ENCODE measurements at places on chromosomes 12 and 14.

GRCh38 chr12:98738002-98738401 lies 92.9 kb downstream of the APAF1 start:
- DNase-seq = no peak

DNA sequence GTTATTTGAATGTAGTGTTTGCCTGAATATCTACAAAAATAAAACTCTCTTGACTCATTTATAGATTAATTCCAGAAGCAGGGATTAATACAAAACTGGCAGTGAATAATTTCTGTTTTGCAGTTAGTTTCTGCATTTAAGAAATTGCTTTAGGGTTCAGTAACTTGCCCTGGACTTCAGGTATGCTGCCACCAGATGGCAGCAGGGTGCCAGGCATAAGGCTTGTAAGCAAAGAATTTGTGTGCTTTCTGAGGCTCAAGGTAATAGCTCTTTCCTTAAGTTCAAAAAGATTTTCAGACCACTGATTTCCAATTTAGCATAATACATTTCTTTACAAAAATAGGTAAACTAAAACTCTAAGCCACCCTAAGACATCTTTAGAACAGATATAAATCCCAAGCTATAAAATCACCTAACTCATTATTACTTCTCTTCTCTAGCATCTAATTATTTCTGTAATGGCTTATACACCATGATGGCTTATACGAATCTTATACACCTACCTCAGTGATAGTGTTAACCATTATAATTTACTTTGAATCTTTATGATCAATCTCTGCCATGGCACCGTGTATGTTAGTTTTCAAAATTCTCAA lies 398.3 kb downstream of the APAF1 start:
- DNase-seq = peak; percentile 55

GRCh38 chr14:89740241-89740640 lies 214.3 kb downstream of the EFCAB11 start:
- DNase-seq = no peak

DNA sequence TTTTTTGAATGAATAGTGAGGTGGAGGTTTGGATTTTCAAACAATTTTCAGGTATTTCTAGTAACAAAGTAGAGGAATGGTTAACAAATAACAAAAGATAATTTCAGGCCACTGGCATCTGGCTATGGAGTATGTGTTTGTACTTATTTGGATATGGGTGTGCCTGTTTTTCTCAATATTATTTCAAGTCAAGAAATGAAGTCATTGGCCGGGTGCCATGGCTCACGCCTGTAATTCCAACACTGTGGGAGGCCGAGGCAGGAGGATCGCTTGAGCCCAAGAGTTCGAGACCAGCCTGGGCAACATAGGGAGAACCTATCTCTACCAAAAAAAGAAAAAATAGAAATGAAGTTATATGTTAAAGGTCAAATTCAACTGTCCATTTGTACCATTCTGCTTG lies 13.9 kb downstream of the SLC35E3 start:
- DNase-seq = no peak

DNA sequence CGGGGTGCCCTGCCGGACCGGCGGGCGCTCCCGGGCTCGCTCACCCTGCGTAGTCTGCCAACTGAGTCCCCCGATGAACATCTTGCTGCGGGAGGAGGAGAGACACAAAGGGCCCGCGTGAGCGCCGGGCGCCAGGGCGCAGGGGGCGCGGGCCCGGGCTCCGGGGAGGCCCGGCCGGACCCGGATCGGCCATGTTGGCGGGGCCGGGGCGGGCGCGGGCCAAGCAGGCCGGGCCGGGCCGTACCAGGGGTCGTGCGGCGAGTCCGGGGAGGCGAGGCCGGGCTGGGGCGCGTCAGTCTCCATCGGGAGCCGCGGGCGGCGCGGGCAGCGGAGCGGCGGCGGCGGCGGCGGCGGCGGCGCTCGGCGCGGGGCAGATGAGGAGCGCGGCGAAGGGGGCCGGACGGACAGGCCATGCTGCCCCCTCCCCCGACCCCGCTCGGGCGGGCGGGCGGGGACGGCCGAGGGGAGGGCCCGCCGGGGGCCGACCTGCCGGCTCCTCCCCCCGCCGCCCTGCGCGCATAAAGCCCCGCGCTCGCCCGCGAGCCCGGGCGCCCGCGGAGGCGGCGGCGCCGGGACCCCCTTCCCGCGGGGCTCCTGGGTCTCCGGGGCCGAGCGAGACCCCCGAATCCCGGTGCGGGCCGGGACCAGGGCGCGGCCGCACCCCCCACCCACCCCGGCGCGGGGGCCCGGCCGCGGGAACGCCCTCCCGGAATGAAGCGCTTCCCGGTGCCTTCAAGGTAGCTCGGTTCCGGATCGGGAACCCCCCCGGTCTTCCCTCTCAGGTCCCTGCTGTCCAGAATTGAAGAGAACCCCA lies at the start of gene MSI1:
Gene MSI1 (minus strand): TSS at position 376 of the 814 bp plus-strand sequence. CDS start 73 bp downstream, at position 303.
- no peak for DNase-seq

DNA sequence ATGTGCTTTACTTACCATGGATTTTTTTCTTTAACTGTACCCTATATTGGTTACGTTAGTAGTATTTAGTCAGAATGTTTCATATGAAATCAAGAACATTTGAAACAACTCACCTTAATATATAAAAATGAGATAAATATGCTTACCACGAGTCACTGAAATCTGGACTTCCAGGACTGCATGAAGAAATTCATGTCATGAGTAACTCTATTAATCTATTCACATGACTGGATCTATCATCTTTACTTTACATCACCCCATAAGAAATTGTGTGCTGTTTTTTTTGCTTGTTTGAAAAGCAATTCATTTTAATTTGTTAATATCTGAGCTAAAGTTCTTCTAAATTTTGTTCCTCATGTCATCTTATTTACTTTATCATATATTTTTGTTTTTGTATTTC lies 5.2 kb downstream of the EPYC start:
- DNase-seq = no peak

- no peak for DNase-seq
These were observed 50.0 kb downstream of the GPHB5 start for GRCh38 chr14:63268771-63269170.

- no peak for DNase-seq
These were observed 63.9 kb downstream of the TGFB3 start for GRCh38 chr14:75917946-75918335.

GRCh38 chr12:8045952-8046944 lies 13.7 kb downstream of the FOXJ2 start:
- DNase-seq = peak; percentile 80

- no peak for DNase-seq
These were observed 23.1 kb downstream of the TMED10 start for GRCh38 chr14:75153295-75153694.

GRCh38 chr12:41981758-41982157 lies 162.9 kb downstream of the GXYLT1 start:
- DNase-seq = no peak

DNA sequence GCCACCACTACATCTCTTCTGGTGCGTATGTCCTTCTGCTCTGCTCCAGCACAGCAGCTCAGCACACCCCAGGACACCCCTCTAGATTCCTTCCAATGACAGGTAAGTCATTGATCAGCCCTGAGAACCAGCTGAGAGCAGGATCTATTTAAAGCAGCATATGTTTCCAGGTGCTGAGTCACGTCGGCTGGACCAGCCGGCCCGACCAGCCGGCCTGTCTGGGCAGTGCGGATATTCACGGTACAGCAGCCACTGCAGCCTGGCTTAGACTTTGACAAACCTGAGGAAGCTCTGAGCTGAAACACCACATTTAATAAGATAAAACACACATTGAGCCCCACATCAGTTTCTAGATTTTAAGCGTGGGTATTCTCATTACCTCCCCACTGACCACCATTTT lies 31.8 kb upstream of the RPH3A start:
- no peak for DNase-seq

DNA sequence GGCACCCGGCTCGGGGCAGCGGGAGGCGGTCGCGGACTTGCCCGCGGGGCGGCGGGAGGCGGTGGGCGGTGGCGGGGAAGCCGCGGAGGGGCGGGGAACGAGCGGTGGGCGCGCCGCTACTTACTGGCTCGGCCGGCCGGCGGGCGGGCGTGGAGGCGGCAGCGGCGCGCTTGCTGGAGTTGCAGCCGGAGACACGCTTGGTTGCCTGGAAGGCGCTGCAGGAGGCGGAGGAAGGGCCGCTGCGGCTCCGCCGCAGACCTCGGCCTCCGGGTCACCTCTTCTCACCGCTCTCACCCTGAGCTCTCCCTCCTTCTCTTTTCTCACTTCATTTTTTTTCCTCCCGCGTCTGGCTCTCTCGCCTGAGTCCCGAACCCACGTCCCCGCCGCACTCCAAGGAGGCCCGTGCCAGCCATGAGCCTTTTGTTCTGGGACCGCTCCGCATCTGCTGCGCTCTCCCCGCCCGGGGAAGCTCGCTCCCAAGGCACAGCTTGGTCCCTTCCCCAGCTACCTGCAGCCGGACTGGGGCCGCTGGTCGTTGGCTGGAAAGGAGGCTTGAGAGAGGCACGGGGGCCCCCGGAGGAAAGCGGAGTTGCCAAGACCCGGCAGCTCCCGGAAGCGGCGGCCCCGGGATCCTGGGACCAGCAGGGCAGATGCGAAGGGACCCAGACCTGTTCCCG lies 592 bp upstream of the KCNK10 start:
- peak; percentile 60 for DNase-seq

DNA sequence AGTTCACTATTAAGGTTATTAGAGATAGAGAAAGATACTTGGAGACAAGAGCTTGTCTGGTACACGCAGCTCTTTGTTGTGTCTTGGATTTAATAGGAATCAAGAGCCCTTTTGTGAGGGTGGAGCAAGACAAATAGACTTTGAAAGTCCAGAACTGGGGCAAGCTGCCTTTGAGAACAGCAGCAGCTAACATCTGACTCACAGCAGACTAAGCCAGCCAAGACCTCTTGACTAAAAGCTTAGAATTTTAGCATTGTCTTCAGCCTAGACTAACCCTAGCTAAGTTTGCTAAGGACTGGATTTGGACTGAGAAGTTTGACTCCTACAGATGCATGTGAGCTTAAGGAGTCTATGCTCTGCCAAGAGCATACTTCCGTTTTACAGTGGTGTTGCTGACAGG lies 201.9 kb upstream of the RBM19 start:
- DNase-seq = no peak

DNA sequence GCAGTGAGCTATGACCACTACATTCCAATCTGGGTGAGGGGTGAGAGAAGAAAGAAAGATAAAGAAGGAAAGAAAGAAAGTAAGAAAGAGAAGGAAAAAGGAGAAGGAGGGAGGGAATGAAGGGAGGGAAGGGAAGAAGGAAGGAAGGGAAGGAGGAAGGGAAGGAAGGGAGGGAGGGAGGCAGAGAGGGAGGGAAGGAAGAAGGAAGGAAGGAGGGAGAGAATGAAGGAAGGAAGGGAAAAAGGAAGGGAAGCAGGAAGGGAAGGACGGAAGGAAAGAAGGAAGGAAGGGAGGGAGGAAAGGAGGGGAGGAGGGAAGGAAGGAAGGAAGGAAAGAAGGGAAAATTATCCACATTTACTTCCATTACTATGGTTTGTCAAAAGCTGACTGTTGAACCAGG lies 39.4 kb upstream of the HOXC13 start:
- no peak for DNase-seq

DNA sequence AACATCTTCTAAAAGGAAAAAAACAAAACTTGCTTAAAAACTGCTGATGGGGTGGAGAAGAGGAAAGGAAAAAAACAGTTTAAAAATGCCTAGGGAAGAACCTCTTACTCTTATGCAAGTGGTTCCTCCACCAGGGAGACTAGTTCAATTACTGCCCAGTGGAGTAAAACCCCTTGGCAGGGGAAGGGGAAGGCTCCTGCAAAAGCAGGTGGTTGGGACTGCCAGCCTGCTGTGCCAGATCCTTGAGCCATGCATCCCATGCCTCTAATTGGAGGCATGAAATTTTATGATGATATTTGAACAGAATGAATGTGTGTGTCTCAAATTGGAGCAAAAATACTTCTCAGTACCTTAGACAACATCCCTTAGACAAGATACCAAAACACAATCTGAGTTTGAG lies 118.8 kb downstream of the FSCB start:
- DNase-seq = no peak

- DNase-seq = no peak
These were observed 300.1 kb downstream of the AKAP6 start for GRCh38 chr14:32629236-32629635.

DNA sequence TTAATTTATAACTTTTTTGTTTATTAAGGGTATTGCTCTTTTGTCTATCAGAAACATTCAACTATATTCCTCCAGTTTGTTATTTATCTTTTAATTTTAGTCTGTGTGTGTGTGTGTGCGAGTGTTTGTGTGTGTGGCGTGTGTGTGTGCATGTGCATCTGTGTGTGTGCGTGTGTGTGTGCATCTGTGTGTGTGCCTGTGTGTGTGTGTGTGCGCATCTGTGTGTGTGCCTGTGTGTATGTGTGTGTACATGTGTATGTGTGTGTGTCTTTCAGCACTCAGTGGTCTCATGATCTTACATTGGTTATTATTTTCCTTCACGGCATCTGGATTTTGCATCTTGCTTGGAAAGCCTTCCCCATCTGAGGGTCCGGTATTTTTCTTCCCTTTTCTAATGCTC lies 281.1 kb upstream of the RTL1 start:
- DNase-seq = no peak

- DNase-seq = no peak
These were observed 19.8 kb upstream of the DHRS7 start for GRCh38 chr14:60184905-60185555.

DNA sequence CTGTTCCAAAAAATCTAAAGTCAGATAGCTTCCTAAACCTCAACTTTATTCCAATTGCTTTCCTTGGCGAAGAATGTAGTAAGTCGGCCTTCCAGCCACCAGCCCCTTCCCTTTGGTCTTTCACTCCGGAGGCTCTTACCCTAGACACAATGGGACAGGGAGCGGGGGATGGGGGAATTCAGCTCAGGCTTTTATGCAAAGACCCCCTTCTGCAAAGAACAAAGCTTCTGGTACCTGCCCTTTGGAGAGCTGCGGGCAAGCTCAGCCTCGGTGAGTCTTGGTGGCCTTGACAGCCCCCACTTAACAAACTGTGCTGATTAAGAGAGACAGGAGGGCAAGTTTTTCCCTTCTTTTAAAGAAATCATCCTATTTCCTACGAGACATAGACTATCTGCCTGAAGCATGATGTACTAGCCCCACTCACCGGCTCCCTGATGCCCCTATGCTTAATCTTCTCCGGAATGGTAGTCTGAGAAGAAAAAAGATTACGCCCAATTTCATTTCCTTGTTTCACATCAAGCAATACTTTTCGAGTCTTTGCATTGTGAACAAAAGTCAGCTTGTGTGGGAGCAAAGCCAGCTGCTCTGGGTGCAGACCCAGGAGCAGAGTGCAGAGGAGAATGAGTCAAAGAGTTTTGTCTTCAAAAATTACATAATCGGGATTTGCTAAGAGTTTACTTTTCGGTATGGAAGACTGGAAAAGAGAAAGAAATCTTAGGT lies 1.5 kb upstream of the NANOG start:
- DNase-seq = no peak

Data from KBM-7 (cell line).